ENCODE measurements at places on chromosomes 7 and 10.

DNA sequence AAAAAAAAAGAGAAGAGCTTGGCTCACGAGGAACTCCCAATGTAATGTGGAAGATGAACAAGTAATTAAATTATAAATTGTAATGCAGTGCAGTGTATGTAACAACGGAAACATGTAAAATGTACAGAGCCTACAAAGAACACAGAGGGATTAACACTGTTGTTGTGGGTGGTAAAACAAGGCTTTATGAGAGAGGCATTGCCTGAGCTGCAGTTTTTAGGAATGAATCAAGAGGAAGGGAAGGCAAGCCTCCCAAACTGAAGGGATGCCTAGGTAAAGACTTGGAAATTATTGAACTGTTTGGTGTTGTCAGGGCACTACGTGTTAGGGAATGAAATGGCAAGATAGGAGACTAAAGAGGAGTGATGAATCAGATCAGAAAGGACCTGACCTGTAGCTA is 213.7 kb downstream of the HTR7 start:
- DNase-seq = no peak

DNA sequence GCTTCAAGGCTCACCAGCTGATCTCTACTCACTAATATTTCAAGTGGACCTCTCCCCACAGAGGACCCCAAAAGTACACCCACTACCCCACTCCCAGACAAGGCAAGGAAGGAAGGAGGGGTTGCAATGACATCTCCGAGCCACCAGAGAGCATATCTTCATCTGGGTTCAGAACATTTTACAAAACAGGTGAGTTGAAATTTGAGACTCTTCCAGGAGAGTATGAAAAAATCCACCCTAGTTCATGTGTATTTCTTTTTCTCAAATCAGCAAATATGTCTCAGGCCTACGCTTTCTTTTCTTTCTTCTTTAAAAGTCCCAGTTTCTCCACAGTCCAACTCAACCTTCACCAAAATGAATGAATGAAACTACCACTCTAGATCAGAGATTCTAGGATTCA is 61.9 kb downstream of the SGMS1 start:
- DNase-seq = no peak

- DNase-seq = no peak
These were observed 122.4 kb downstream of the ZNF248 start for GRCh38 chr10:37734971-37735370.

- DNase-seq = no peak
These were observed 40.0 kb upstream of the GSDME start for GRCh38 chr7:24797270-24797669.

GRCh38 chr7:138226001-138226476 is 149.8 kb downstream of the AKR1D1 start:
- peak; percentile 42 for DNase-seq

DNA sequence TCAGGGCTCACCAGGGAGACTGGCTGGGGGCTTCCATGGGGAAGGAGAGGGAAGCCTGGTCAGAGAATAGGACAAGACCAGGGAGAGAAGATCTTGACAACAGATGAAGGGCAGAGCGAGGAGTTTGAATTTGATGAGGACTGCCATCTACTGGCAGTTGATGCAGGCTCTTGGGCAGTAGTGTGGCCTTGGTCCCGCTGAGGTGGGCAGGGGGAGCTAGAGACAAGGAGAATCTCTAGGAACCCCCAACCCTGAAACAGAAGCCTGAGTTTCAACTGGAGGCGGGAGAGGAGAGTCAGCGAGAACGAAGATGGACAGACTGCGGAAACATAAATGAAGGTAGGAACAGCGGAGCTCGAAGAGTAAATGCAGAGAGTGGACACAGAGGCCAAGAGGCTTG is 81.0 kb downstream of the PPP1R3C start:
- peak; percentile 61 for DNase-seq

- no peak for DNase-seq
These were observed 8.8 kb downstream of the HSPA12A start for GRCh38 chr10:116733566-116733965.

GRCh38 chr10:77737608-77738007 is 100.0 kb upstream of the KCNMA1 start:
- no peak for DNase-seq

- DNase-seq = no peak
These were observed 179.3 kb downstream of the TRIL start for GRCh38 chr7:28778786-28779185.

DNA sequence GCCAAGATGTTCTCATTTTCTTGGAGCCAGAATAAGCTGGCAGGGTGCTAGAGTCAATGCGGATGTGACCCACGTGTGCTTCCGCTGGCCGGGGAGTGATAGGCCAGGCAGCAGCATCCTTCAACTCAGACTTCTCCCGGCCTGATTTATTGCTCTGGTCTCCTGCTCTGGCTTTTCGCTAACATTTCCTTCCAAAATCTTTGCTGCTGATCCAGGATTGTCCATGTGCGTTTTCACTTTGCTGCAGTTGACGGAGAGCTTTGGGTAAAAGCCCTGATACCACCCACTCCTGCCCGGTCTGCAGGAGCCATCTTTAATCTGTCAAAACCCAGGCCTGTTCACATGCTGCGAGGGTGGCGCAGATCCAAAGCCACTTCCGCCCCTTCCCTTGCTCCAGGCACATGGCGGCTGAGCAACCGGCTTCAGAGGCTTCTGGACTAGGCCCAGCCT is 106.8 kb downstream of the CYP26A1 start:
- no peak for DNase-seq

- no peak for DNase-seq
These were observed 51.7 kb downstream of the HABP2 start for GRCh38 chr10:113604572-113604971.

- no peak for DNase-seq
These were observed 89.9 kb downstream of the JMJD1C start for GRCh38 chr10:63375859-63376258.

- no peak for DNase-seq
These were observed 36.1 kb downstream of the CRHR2 start for GRCh38 chr7:30646154-30646553.

DNA sequence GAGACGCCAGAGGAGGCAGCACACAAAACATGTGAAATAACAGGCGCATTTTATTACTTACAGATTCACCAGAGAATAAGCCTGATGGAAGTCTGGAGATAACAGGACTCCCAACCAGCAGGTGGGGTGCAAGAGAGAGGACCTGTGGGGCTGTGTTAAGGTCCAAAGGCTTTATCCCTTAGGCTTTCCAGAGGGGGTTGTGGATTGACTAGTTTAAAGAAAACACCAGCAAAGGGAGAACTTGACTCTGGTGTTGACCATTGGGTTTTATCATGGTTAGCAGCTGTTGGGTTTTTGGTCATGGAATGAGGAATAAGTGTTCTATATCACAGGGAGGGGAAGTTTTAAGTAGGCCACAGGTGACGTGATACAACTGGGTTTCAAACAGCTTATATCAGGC is 1.6 kb upstream of the CRPPA start:
- no peak for DNase-seq

Measured in globus pallidus (tissue), 1 donor.